Naive thymus-derived CD4-positive, alpha-beta T cell (primary cell): ENCODE measurements at places on chromosomes 2 and 18. TPM values are rescaled to one million over a fixed set of nuclear protein-coding genes. Genes with fewer than 3 reads are reported as not detected.

Gene DAPL1
- not detected for total RNA-seq

Gene ATP5MC3
- total RNA-seq = 80.5 TPM

Gene TDRD15
- not detected for total RNA-seq

Gene GCG
- not detected for total RNA-seq

Gene IL36B
- total RNA-seq = not detected

Gene IL1F10
- not detected for total RNA-seq

Gene CD28
- 66.7 TPM for total RNA-seq

Gene ASXL3
- total RNA-seq = not detected

Gene SRD5A2
- not detected for total RNA-seq

Gene ZFAND2B
- total RNA-seq = 73.2 TPM

Gene POTEF
- not detected for total RNA-seq

Gene CPLX4
- total RNA-seq = not detected

Gene FEV
- not detected for total RNA-seq

Gene LRP1B
- not detected for total RNA-seq

Gene ALPI
- total RNA-seq = not detected

Gene SLC9A4
- 0.05 and 0.10 TPM in 2 replicates for total RNA-seq

Gene CSRNP3
- not detected for total RNA-seq

Gene CAPN14
- total RNA-seq = 0.62 TPM

Gene NXPH2
- total RNA-seq = not detected in 2 replicates

Gene OTOS
- total RNA-seq = not detected
